ENCODE measurements at places on chromosomes 7 and 10.

DNA sequence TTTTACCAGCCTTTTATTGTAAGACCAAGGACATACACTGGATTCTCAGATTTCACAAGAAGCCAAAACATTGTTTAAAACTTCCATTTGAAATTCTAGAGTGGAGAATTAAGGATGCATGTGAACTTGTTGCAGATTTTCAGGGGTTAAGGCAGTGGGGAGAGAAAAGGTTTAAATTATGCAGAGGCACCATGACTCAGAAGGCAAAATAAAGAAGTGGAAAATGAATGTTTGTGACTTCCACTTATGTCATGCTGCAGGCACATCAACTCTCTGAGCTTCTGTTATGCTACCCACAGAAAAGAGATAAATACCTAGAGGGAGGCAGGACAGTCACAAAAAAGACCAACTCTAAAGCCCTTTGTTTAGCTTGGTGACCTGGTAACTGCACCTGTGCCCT, 84.4 kb upstream of the BET1 start:
- no peak for DNase-seq

DNA sequence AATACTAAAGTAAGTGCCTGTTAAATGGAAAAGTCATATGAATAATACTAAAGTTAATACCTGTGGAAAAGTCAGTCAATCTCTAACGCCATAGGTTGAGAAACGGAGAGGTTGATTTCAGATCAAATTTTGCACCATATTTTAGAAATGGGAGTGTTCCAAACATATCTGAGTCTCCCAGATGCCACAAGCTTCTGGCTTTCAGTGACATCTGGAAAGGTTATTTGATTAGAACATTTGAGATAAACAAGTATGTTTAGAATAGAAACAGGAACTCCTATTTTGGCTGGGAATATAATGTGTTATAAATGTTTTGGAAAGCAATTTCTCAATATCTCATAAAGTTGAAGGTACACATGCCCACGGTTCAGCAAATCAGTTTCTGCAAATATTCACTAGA, 5.8 kb downstream of the MACC1 start:
- no peak for DNase-seq

DNA sequence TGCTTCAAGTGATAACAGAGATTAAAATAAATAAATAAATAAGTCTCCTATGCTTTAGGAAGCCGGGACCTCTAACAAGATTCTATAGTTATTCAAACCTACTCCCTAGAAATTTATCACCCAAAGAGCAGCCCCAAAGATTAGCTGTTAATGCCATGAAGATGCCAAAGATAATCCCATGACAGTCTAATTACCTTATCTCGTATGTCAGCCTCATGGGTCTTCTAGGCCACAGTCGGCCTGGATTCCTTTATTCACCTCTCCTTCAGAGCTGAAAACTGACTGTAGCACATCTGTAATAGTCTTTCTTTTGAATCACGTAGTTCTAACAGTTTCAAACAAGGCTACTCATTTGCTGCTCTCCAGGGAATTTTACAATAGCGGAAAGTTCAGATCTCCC, 24.2 kb downstream of the COL1A2 start:
- DNase-seq: no peak

DNA sequence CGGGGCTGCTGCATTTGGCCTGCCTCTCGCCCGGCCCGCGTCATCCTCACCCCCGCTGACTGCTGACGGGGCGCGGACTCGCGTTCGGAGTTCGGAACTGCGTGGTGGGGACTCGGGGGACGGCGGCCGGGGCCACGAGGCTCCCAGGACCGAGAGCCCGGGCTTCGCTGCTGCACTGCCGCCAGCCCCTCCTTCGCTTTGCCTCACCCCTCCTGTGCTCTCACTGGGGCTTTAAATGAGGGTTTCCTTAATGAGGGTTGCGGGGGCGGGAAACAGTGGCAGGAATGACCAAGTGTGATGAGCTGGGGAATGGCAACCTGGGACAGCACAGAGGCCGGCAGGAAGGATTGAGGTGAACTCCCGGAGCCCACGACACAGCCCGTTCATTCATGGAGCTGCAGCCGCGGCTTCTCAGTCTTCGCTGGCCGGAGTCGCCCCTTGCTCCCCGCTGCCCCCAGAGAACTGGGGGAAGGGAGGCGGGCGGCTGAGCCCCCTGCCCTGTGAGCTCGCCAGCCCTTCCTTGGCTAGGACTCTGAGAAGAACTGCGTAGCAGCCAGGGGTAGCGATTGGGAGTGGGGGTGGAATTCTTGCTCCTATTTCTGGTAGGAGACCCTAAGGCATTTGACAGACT, 1.5 kb upstream of the LRRC4 start:
- peak; percentile 40 for DNase-seq

DNA sequence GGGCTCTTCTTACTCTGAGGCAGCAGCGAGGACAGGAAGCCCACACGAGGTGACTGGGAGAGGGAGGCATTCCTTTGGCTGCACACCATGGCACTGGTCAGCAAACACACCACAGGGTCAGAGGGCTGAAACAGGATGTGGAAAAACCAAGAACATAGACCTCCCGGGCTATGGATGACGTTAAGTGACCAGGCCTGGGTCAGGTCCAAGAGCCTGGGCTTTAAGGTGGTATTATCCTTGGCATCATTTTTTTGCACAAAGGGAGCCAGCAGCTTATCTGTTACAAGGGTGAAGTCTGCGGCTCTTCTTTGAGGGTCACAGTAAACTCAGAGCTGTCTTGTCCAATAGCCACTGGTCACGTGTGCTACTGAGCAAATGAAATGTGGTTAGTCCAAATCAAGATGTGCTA, 7.0 kb downstream of the WDR91 start:
- no peak for DNase-seq

DNA sequence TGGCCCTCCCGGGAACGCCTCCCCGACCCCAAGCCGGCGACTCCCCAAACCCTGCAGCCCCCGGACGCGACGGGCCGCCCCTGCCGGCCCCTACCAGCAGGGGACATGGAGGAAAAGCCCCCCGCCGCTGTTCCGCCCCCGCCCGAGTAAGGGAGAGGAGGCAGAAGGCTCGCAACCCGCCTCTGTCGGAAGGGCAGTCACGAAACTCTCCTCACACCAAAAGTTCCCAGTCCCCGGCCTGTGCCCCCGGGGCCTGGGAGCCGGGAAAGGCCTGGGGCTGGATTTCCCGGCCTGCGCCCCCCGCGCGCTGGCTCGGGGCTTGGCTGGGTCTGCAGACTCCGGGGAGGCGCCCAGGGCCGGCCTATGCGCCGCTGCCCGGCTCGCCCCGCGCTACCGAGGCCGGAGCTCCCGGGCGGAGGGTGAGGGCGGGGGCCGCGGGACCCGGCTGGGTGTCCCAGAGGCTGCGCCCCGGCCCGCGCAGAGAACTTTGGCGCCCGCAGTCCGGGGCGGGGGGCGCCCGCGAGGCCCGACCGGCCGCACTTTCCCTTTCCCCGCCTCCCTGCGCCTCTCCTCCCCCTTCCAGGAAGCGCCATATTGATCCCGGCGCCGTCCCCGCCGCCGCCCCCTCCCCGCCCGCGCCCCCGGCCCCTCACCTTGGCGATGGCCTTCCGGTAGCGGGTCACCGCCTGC, 728 bp downstream of the PARD3 start:
- DNase-seq: peak; percentile 69

GRCh38 chr7:85030893-85031292, 156.0 kb downstream of the SEMA3D start:
- DNase-seq: no peak

DNA sequence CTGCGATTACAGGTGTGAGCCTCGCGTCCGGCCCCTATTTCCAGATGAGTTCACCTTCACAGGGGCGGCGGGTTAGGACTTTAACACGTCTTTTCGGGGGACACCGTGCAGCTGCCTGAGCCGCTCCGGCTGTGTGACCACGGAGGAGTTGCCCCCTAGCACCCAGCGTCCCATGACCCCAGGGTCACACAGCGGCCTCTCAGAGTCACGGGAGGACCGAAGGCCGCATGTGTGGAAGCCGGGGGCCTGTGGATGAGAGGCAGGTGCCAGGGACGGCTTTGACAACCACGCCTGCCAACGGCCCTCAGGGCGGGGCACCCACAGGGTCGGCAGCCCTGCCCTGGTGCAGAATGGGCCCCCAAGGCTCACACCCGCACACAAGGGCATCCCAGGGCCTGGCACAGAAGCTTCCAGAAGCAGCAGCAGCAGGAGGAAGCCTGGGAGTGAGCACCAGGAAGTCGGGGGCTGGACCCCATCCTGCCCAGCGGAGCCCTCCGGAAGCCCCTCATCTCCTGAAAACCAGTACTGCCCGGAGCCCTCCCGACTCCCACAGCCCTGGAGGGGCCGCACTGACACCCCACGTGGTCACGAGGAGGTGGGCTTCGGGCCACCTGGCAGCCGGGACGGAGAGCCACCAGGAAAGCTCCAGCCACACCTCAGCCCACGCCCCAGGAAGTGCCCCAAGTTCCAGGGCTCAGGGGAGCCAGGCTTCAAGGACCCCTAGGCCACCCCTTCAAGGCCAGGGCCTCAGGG, 32.7 kb downstream of the ADAP1 start:
- DNase-seq: no peak

GRCh38 chr10:34145715-34146114, 669.4 kb downstream of the PARD3 start:
- DNase-seq: no peak

- no peak for DNase-seq
Observed at GRCh38 chr10:125217990-125218675, 57.8 kb upstream of the CTBP2 start.

DNA sequence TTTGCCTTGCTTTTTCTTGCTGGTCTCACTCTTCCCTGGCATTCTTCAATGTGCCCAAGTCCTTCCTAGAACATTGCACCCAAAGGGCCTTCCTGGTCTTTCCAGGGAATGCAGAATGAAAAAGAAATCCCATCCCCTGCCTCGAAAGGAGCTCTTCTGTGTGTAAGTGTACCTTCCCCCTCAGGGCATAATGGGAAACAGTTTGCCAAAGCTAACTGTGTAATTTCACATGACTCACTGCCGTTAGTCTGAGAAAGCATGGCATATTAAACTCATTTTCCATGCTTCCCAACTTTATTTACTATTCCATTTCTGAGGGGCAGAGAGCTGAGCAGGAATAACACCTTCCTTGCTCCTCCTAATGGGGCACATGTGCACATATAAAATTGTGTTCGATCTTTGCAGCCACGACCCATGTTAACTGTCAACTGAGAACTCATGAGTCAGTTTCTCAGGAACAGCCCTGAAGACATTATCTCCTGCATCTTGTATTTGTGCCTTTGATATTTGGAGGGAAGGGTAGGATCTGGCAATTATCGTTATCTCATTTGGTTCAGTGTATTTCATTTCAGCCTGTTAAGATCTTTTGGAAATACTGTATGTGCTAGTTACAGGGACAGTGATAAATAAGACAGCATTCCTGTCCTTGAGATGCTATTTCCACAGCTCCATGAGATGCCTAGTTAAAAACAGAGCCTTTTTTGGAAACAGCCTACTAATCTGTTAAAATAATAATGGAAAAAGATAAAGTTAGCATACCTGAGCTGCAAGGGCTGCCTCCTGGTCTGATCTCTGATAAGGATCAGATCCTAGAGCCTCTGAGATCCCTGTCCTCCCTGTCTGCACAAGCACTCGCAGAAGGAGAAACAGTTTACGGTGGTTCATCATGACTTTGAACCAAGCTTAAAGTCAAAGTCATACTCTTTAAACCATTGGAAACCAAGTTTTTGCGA, 42.3 kb downstream of the IKZF1 start:
- no peak for DNase-seq

- DNase-seq: no peak
Observed at GRCh38 chr7:38795593-38795992, 113.4 kb downstream of the VPS41 start.

- no peak for DNase-seq
Observed at GRCh38 chr7:72223351-72223750, 188.8 kb downstream of the CALN1 start.

- no peak for DNase-seq
Observed at GRCh38 chr7:7639421-7639820, 1.1 kb upstream of the UMAD1 start.

GRCh38 chr10:44201656-44202055, 183.2 kb downstream of the CXCL12 start:
- DNase-seq: no peak

- no peak for DNase-seq
Observed at GRCh38 chr7:104530251-104530650, 201.8 kb downstream of the LHFPL3 start.

GRCh38 chr10:105634281-105634680, 993.2 kb downstream of the SORCS3 start:
- DNase-seq: no peak

DNA sequence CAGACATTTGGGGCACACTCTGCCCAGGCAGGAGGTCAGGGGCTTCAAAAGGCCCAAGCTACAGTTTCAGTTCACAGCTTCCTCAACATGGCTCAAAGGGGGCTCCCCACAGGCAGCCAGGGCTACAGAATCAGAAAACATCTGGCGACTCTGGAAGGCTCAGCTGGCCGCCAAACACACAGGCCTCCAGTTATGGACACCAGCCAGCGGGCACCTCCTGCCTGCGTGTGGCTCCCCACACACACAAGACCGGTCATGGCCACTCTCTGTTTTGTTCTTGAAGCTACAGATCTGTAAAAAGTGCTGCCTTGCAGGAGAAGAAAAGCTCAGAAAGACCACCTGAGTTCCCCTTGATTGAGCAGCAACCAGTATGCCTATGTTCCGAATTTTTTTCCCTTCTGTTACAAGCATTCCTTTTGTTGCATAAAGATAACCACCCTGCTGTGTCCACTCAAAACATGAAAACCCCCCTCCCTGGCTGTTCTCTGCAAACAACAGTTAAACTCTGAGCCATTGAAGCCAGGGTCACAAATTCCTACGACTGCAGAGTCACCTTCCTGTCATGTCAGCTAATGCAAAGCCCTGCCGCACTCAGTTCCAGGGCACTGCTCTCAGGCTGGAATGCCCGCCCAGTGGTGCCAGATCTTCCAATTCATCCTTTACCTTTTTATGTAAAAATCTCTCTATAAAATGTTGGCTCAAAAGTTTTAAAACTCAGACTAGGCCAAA, 33.6 kb downstream of the VSTM4 start:
- DNase-seq: no peak

DNA sequence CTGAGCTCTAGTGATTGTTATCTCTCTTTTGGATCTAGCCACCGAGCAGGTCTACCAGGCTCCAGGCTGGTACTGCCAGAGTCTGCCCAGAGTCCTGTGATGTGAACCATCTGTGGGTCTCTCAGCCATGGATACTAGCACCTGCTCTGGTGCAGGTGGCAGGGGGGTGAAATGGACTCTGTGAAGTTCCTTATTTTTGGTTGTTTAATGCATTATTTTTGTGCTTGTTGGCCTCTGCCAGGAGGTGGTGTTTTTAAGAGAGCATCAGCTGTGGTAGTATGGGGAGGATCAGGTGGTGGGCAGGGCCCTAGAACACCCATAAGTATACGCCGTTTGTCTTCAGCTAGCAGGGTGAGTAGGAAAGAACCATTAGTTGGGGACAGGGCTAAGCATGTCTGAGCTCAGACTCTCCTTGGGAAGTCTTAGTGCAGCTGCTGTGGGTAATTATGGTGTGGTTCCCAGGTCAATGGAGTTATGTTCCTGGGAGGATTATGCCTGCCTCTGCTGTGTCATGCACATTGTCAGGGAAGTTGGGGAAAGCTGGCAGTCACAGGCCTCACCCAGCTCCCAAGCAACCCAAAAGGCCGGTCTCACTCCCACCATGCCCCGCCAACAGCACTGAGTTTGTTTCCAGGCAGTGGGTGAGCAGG, 81.8 kb downstream of the NPSR1 start:
- DNase-seq: no peak

- no peak for DNase-seq
Observed at GRCh38 chr7:25849500-25850184, 302.4 kb upstream of the NFE2L3 start.

Data from GM13976 (cell line).